ENCODE measurements at places on chromosomes 2 and 18.
A peak's percentile ranks its signal among the peaks of the same experiment; 100 is the strongest.

GRCh38 chr18:48609820-48610815, 71.3 kb downstream of the CTIF start:
- no peak for DNase-seq

DNA sequence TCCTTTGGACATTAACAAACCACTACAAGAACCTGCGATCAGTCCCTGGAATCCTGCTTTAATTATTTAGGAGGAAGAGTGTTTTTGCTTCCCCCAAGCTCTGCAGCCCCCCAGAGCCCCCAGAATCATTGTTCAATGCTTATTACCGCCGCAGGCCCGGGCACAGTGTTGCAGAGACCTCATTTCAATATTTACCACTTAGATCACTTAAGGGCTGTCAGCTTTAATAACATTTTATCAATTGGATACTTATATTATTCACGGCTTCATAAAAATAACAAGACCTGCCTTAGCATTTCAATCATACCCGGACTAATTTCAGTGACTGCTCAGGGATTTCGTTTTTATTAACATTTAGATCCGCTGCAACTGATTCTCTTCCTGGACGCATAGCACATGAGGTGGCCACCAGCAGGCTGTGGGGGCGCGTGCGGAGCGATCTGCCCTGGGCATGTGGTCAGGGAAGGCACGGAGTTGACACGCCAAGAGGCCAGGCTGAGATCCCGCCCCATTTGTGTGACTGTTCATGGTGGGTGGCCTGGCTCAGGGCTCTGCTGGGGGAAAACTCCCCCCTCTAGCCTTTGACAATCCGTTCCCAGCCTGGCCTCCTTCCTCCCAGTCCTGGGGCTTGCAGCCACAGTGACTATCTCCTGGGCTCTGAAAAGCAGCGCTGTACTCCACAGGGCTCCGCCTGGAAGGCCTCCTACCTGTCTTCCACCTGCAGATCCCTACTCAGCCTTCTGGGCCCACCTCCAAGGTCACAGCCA, 267.6 kb downstream of the SRBD1 start:
- no peak for DNase-seq

DNA sequence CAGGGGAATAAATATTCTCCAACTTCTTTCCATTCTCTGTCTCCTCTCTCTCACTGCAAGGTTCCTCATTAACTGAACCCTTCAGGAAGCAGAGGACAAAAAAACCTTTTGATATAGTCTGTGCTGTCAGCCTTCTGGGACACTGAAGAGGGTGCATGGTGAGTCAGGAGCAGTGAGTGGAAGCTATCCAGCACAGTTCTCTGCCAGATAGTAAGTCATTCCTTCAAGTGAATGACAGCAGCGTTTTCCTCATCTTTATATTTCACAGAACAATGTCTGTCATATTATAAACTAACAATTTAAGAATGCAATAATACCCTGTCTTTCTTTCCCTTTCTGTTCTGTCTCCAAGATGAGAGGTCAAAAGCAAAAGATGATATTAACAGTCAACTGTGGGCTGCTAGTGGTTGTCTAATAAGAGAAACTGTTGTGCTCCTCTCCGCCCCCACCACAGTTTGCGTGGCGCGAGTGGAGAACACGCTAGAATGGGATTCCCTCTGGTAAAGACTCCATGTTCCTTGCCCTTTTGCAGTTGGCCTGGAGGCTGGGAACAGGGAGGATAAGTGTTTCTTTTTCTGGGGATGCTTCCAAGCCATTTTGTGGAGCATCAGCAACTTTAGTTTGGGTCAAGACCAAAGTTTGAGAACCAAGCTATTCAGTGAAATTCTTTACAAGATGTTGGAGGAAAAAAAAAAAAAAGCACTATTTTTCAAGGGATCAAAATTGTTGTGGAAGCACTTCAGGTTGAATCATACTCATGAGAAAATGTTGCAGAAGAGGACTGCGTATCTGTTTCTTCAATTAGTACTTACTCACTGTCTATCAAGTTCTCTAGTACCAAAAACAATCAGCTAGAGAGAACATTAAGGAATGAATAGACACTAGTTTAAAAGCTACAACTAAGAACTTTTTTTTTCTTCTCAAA, 430.2 kb downstream of the SETBP1 start:
- no peak for DNase-seq

- peak; percentile 18 for DNase-seq
These were observed 144.3 kb downstream of the VAPA start for GRCh38 chr18:10057894-10058791.

GRCh38 chr18:48975817-48976649, 25.3 kb upstream of the SMAD7 start:
- DNase-seq = peak; percentile 62
